Central memory CD4-positive, alpha-beta T cell (primary cell): ENCODE measurements at places on chromosomes 2 and 18.

DNA sequence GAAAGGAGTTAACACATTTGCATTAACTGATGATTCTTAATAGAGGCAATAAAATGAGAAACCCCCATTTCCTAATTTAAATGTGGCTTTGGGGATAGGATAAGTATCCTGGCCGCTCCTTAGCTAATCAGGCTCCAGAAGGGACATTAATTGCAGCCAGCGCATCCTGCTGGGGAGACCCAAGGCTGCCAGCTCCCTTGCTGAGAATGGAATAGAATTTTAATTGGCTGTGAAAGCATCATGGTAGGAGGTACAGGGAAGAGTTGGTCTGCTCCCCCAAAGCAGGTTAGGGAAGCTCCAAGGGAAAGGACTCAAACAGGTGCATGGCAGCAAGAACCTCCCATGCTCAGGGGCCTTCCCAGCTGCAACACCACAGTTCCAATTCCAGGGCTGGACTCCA, 71.4 kb downstream of the MARCHF4 start:
- no peak for DNase-seq

GRCh38 chr18:25842665-25843064, 247.7 kb downstream of the SS18 start:
- no peak for DNase-seq

GRCh38 chr2:194705398-194705797, 951.6 kb upstream of the SLC39A10 start:
- no peak for DNase-seq

GRCh38 chr2:175567435-175568061, 386.0 kb upstream of the ATP5MC3 start:
- DNase-seq, result no peak

GRCh38 chr2:48346124-48346536, 183.8 kb upstream of the STON1 start:
- no peak for DNase-seq
